ENCODE measurements at places on chromosomes 4 and X.

- DNase-seq: no peak
Measured at GRCh38 chr4:147761218-147761883, 29.5 kb downstream of the ARHGAP10 start.

- no peak for DNase-seq
Measured at GRCh38 chr4:138797646-138798045, 217.9 kb upstream of the NOCT start.

GRCh38 chr4:150235808-150236271, 157.6 kb downstream of the DCLK2 start:
- DNase-seq: no peak

GRCh38 chr4:80187677-80188076, 9.6 kb upstream of the PRDM8 start:
- DNase-seq: no peak

DNA sequence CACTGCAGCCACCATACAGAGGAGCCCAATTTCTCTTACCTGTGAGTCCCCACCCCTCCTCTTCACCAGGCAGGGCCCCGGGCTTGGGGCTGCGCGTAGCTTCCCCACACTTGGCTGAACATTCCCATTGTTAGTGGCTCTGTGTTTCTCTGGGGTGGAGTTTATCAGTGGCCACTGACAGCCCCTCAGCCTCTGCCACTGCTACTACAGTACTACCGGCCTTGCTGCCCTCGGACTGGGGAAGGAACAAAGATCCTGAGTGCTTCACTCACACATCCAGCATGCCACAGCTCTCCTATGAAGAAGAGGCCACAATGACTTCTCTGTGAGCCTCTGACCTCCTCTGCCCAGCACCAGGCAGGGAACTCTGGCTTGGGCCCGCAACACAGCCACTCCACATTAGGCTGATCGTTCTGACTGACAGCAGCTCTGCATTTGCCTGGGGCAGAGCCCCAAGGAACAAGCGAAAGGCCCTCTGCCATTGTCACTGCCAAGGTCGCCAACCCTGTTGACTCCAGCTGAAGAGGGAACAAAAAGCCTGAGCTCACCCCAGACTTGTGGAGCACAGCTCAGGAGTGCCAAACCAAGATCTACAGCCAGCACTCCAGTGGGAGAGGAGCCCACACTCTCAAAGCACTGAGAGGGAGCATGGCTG, 24.0 kb downstream of the ABCB7 start:
- no peak for DNase-seq

DNA sequence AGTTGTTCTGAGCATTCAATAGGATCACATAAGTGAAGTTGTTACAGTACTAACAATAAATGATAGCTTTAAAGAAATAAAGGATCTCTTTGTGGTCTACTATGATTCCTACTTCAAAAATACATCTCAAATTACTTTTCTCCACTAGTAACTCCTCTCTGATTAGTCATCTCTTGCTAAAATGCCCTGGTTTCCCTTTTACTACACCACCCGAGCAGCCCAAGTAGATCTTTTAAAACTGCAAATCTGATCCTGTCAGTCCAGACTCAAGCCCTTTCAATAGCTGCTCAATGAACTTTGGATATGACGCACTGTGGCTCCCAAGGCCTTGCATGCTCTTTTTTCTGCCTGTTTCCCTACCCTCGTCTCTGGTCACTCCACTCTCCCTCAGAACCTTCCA, 97.5 kb downstream of the MAOA start:
- no peak for DNase-seq

DNA sequence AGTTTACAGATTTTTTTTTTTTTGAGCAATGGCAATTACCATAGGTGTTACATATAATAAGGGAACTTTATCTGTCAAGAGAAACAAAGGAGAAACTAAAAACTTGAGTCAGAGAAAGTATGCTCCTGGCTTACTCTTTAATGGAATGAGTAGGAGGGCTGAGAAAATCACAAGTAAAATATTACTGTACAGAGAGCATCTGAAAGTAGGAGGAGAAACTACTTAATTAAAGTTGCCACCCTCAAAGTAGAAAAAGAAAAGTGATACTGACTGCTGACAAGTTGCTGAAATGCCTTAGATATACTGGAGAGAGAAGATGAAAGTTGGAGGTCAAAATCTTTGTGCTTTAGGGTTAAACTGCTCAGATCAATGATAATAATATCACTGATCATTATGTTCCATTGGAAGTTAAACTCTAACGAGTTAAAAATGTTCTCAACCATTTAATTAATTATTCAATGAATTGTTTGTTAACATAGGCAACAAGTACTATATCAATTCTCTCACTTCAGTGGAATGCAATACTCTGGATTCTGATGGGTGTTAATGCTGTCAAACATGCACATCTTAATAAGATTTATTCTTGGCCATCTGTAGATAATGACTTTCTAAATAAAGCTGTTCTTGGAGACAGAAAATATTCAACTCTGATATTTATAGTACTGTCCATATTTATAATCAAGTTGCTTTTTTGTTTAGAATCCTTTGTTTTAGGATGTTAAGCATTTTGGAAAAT, 61.2 kb upstream of the CAMK2D start:
- DNase-seq: no peak

GRCh38 chrX:118823263-118824172, at the start of gene ZCCHC12:
Gene ZCCHC12, plus strand, starts transcription at chrX:118823824. Its CDS starts 1,421 bp downstream, at chrX:118825245.
- DNase-seq: peak; percentile 85
